B cell (primary cell): ENCODE measurements at places on chromosomes 7 and 10.
A peak's percentile ranks its signal among the peaks of the same experiment; 100 is the strongest.

- DNase-seq = peak; percentile 82
These were observed 1.9 kb downstream of the ACSL5 start for GRCh38 chr10:112375721-112376395.

GRCh38 chr7:129343099-129343700 is 91.0 kb upstream of the STRIP2 start:
- peak; percentile 58 for DNase-seq

DNA sequence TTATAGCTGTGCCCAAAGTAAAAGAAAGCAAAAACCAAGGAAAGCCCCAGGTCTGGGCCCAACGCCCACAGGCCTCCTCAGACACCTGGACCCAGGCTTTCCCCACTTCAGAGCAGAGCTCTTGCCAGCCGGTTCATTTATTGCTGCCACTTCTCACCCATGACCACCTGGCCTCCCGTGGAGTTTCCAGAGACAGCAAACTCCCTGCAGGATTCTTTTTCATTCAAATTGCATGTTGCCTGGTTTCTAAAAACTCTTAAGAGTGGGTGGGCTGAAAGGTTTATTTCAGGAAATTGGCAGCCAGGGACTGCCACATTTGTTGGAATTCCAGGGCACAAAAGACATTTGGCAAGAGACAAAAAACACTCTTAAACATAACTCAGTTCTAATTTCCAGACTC is 4.7 kb downstream of the VOPP1 start:
- DNase-seq = peak; percentile 46

- DNase-seq = no peak
These were observed 113.2 kb upstream of the GPR26 start for GRCh38 chr10:123552760-123553554.

- DNase-seq = no peak
These were observed 25.5 kb downstream of the BAZ1B start for GRCh38 chr7:73496626-73497025.
